NCI-H1694 treated with DMSO at 0.1 percent for 48 hours (cell line): ENCODE measurements at places on chromosomes 13 and 19.

DNA sequence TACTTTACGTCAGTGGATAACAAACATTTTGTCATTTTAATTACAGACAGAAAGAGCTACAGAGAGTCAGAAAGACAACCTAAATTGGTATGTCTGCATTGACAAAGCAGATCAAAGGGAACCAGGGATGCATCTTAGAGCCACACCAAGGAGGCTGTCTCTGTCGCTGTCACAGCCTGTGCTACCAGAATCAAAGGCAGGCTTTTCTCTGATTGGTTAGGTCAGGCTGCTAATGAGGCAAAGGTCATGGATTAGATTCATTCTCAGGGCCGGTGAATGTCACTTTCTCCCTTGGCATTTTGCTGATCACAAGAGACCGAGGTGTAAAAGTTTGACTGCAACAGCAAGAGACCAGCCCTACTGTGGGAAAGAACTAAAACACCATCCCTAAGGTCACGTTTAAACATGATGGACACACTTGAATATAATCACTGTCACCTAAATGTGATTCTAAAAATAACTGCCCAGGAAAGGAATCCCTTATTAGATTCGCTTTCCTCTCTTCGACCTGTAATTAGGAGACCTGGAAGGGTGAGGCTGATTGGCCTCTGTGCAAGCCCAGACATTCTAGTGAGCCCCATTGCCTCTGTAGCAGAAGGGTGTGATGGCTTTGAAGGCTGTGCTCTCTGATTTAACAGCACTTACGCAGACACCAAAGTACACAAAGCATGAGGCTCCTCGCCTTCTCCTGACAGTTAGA lies 314.4 kb upstream of the NBEA start:
- no peak for DNase-seq

DNA sequence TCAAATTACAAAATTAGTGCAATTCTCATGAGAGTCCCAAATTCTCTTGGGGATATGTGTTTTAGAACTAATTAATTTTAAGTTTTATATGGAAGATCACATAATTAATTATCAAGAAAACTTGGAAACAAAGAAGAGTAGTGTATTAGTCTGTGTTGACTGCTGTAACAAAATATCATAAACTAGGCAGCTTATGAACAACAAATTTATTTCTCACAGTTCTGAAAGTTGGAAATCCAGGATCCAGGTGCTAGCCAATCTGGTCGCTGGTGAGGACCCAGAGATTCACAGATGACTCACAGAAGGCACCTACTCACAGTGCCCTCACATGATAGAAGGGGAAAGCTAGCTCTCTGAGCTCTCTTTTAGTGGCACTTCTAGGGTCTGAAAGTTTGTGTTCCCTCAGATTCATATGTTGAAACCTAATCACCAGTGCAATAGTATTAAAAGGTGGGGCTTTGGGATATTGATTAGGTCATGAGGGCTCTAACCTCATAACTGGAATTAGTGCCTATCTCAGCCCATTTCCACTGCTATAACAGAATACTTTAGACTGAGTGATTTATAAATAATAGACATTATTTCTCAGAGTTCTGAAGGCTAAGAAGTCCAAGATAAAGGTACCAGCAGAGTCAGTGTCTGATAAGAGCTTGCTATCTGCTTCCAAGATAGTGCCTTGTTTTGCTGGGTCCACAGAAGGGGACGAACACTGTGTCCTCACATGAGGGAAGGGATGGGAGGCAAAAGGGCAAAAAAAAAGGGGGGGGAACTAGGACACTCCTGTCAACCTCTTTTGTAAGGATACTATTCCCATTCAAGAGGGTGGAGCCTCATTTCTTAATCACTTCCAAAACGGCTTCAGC lies 1.5 kb upstream of the ARGLU1 start:
- DNase-seq = no peak

- DNase-seq = no peak
Observed at GRCh38 chr19:43984687-43985000, 656 bp downstream of the ZNF155 start.

DNA sequence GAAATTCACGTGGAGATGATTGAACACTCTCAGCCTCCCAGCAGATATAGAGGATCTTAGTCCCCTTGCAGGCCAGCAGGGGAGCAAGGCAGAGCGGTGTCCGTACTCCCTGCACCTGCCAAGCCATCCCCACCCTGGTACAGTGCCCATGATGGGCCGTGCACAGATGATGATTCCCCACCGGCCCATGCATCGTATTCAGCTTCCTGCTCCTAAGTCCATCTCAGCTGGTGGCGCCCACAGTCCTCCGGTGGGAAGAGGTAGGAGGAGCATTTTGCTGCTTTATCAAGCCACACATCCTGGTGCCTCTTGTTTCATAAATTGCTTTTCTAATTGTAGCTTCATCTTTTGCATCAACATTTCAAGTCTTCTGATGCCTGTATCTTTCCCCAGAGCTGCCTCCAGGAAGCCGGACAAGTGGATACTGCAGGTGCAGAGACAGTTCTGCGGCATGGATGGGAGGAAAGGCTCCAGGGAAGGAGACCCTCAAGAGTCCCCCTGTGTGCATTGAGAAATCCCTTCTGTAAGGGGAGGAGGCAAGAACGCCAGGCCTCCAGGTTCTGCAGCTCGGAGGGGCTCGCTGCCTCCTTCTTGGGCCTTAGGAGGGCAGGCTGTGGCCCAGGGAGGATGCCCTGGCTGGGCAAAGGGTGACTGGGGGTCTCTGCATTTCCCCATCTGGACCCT lies 55.3 kb downstream of the F2RL3 start:
- no peak for DNase-seq

DNA sequence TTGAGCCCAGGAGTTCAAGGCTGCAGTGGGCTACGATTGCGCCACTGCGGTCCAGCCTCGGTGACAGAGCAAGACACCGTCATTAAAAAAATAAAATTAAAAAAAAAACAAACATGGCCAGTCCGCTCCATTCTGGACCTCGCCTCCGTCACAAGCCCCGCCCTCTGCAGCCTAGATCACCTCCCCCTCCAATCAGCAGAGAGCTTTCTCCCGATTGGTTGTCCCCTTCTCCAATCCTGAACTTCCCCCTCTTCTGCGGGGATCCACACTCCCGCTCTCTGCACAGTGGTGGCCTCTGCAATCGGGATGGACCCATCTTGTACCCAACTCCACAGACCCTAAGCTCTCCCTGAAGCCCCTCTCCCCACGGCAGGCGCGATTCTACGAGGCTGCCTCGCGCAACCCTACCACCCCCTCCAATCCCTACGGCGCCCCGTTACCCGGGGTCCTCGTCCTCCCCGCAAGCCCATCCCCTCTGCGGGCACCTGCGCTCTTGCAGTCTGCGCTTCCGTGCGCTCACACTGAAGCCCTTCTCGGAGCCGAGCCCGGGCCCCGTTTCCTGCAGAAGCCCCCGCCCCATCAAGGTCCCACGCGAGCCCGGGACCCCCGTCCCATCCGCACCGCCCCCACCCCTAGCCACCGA lies 540 bp downstream of the TMEM160 start:
- DNase-seq = peak; percentile 94
